ENCODE measurements at places on chromosomes 11 and 22. TPM values are rescaled to one million over a fixed set of nuclear protein-coding genes. Genes with fewer than 3 reads are reported as not detected.

DNA sequence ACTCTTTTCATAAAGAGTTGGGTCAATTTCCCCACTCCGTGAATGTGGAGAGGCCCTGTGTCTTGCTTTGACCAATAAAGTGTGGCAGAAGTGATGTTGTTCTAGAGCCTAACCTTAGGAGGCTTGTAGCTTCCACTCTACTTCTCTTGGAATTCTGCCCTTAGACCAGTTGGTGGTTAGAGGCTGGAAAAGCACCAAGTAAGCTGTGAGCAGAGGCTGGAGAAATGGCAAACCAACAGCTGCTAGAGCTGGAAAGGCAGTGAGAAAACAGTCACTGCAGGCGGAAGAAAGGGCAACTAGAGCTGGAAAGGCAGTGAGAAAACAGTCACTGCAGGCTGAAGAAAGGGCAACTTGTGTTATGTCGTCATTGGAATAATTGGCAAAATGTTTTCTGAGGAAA, 29.8 kb upstream of the MSANTD2 start:
- peak; percentile 38 for DNase-seq

GRCh38 chr22:32829451-32829851, 27.9 kb downstream of the TIMP3 start:
- no peak for DNase-seq

DNA sequence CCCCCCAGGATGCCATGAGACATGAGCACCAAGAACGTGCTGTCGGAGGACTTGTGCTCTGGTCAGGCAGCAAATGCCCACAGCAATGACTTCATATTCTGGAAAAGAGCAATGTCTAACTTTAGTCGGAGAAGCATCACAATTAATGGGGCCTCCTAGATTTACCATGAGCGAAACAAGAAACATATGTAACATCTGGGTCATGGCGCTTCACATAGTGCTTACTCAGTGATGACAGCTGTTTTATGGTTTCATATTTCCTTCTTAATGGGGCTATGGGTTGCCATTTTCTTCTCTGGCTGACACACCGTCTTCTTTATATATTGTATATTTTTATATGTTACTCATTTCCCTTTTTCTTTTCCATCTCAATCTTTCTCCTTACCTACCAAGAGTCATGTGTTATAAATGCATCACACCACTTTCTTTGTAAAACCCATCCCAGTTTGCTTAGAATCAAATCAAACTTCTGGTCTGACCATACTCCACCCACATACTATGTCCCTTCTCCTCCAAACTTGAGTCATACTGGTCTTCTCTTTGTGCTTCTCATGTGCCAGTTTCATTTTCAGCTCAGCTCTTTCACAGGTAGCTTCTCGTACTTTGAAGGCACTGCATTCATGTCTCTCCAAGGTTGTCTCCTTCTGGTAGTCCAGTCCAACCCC, 9.4 kb upstream of the CASP12 start:
- DNase-seq, result peak; percentile 50

DNA sequence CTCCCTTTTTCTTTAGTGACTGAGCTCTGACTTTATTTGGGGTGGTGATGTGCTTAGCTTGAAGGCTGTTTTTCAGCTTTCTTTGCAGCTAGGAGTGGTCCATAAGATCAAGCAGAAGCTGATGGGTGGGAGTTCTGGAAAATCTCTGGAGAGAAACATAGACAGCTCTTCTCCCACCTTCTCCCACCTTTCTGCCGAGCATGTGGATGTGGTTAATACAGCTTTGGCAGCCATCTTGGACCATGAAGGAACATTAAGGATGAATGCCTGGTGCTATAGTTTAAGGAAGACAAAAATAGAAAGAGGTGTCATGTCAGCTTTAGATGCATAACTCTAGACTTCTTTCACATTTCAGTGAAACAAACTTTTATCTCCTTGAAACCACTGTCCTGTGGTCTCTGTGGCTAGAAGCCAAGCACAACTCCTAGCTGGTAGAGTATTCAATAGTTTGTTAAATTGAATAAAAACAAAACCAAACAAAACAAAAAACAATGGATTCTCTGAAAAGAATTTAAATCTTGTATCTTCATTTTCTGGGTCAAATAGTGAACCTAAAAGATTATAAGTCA, 203.6 kb upstream of the SESN3 start:
- no peak for DNase-seq

The C11orf21 gene
- not detected for total RNA-seq

The POU2AF2 gene
- not detected for total RNA-seq

All from astrocyte (in vitro differentiated cells and primary cell).